Fibroblast of lung (primary cell): ENCODE measurements at places on chromosomes 11 and 22. TPM values are rescaled to one million over a fixed set of nuclear protein-coding genes. Genes with fewer than 3 reads are reported as not detected.

Gene SULT4A1
- total RNA-seq = under 0.01 and 0.50 TPM in 2 replicates

Gene STIM1
- 25.7 and 44.6 TPM in 2 replicates for total RNA-seq

Gene RIMBP3C
- under 0.01 and 0.50 TPM in 2 replicates for total RNA-seq

Gene TUBA8
- 0.51 and 0.83 TPM in 2 replicates for total RNA-seq

Gene PHOX2A
- not detected in 2 replicates for total RNA-seq

Gene TBX10
- not detected in 2 replicates for total RNA-seq

Gene TPBGL
- under 0.01 TPM in 1 of 2 replicates, not detected in the other for total RNA-seq

Gene ISX
- total RNA-seq = not detected in 2 replicates

Gene CBLIF
- not detected in 2 replicates for total RNA-seq

Gene CALCA
- total RNA-seq = not detected in 2 replicates

Gene CNGA4
- total RNA-seq = 0.17 TPM in 1 of 2 replicates, not detected in the other

Gene ALDH3B1
- total RNA-seq = 24.9 and 57.6 TPM in 2 replicates

Gene ZP1
- total RNA-seq = under 0.01 TPM in 1 of 2 replicates, not detected in the other

Gene HPX
- total RNA-seq = 0.26 and 0.83 TPM in 2 replicates

Gene LRRC74B
- under 0.01 TPM in 1 of 2 replicates, not detected in the other for total RNA-seq
